HCT116 (cell line): ENCODE measurements at places on chromosomes 5 and 9.

- no peak for DNase-seq
Measured at GRCh38 chr5:62649025-62649424, 70.4 kb downstream of the LRRC70 start.

DNA sequence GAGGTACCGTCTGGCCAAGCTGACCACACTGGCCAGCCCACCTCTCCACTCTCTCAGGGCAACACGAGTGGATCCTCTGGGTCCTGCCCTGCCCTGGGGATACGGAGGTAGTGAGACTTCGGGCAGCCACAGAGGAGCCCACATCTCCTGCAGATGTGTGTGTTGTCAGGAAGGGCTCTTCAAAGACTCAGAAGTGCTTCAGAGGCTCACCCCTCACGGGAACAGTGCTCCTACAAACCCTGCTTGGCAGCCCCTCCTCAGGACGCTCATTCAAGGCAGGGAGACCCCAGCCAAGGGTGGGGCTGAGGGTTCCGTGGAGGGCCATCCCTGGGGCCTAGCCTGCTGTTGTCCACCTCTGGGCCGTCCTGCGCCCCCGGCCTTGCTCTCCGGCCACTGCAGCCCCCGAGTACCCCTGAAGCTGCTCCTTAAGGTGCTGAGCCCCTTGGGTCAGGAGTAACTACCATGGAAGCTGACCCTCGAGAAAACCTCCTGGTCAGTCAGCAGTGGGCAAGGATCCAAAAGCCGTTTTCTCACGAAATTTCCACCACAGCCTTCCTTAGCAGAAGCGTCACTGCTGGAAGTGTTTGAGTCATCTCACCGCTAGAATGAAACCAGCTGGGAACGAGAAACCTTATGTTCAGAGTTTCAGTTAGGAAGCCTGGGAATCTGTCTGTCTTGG lies 23.2 kb upstream of the LRRC14B start:
- no peak for DNase-seq

- DNase-seq = peak; percentile 24
Measured at GRCh38 chr5:126499853-126500342, 76.7 kb downstream of the GRAMD2B start.

DNA sequence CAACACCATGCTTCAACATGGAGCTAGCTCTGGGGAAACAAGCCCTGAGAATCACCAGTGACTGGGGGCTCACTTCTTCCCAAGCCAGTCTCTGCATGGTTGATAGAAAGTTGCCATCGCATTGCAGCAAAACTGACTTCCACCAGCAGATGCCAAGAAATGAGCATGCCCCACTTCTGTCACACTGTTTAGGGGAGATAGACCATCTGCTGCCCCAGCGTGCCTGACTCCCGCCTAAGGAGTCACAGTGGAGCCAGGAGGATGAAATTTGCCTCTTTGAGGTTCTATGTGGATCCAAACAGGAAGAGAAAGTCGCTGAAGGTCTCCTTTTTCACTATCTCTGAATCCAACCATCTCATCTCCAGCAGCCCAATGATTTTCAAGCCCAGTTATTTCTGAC lies 116.7 kb upstream of the SLIT3 start:
- no peak for DNase-seq

DNA sequence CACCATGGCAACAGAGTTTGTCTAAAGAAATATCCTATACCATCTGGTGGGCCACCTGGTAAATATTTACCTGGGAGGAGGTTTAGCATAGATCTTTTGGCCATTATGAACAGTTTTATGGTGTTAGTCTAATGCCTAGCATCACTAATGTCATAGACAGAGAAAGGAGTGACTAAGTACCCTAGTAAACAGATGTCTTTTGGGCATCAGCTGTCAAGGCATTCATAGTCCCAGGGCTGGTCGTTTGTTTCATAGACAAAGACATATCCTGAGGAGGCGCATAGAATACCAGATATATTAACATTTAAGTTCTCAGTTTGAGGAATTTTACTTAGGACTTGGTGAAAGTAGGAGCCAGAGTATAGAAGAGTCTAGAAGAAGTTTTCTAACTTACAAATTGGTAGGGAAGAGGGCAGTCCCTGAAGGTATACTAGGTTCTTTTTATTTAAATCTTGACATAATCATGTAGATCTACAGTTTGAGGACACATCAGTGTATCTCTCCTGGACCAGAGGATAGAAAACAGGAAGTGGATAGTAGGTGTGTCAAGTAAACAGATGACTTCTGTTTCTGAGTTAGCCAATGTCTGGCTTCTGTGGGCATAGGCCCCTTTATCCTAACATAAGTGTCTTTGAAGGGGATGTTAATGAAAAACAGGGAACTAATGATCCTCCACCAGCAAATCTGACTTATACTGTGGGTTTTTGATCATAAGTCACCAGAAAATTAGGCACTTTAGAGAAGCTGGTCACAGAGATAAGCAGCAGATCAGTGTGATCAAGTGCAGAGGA lies 105.0 kb upstream of the PRSS3 start:
- no peak for DNase-seq

- no peak for DNase-seq
Measured at GRCh38 chr9:107375001-107375400, 91.9 kb downstream of the RAD23B start.

GRCh38 chr9:90433398-90433941 lies 209.2 kb downstream of the DIRAS2 start:
- DNase-seq = no peak

GRCh38 chr9:81976351-81976750 lies 12.2 kb upstream of the SPATA31D1 start:
- DNase-seq = no peak

DNA sequence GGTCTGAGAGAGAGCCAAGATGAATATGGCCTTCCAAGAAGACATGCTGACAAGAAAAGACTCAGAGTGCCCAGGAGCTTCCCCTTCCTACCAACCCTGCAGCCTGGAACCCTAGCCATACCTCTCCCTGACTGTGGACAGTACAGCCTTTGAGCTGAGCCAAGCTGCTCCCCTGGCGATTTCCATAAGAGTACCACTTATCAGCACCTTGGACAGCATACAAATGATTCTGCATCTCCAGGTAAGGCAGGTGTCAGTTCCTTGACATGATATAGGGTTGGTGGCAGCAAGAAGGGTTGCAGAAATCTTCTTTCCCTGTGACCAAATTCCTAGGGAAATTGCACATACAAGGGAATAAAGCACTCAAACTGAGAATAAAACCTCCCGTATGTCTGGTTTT lies 58.3 kb downstream of the MFAP3 start:
- DNase-seq = no peak

DNA sequence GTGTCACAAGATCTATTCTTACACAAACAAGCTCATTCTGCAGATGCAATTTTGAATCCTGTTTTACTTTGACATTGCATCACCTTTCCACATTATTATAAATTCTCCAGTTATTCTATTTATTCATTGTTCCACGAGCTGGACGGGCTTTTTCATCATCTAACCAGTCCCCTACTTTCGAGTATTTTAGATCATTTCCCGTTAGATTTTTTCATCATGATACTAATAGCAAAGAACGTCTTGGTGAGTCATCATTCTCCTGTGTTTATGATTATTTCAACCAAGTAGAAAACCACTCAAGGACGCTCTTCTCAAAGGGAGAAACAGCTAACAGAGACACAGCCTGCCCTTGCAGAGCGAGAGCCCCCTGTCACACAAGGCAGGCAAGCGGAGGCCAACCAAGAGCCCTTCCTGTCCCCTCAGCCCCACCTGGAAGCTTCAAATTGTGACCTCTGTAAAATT lies 15.1 kb downstream of the BBLN start:
- no peak for DNase-seq

DNA sequence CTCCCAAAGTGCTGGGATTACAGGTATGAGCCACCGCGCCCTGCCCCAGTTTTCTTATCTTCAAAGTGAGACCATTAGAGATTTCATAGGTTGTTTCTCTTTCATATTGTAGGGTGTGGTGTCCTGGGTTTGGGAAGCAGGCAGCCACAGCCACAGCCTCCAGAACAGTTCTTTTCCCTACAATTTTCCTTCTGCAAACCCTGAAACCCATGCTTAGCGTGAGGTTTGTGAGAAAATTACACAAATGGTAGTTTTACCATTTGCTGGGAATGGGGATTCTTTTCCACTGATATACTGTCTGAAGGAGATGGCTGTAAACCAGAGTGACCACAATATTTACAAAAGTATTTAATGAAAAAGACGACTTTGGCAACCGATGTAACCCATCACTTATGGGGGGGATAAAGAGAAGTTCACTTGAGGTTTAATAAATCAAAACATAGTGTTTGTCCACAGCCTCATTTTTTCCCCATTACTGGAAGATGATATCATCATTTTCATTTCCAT lies 26.7 kb upstream of the ECM2 start:
- DNase-seq = no peak

DNA sequence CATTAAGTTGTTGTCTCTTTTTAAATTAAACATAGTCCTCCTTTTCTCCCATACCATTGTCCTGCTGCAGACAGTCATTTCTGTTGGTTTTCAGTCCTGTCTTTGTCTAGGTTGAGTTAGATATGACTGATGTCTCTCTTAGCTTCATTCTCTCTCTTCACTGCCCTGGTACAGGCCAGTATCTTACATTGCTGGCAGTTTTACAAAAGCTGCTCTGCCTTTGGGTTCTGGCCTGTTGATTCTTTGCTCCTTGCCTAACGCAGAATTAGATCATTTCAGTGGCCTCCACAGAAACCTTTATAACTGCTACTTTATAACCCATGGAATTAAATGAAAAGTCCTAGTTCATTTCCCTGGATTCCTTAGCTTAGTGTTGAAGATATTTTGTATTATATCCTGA lies 33.7 kb downstream of the GPR21 start:
- no peak for DNase-seq

DNA sequence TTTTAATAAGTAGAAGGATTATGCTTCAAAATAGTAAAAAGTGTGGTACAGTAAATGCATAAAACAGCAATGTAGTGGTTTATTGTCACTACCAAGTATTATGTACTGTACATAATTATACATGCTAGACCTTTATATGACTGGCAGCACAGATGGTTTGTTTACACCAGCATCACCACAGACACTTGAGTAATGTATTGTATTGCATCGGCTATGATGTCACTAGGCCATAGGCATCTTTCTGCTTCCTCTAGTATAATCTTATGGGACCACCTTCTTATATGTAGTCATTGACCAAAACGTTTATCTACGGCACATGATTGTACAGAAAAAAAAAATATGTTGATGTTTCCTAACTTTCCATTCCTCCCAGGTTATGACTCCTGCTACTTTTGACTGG lies 31.9 kb upstream of the SSBP2 start:
- no peak for DNase-seq
